ENCODE measurements at places on chromosomes 1 and 21.

- no peak for DNase-seq
These were observed 12.2 kb downstream of the HLX start for GRCh38 chr1:220891224-220892085.

GRCh38 chr1:111334169-111334568 lies 43.5 kb downstream of the CHIA start:
- peak; percentile 3 for DNase-seq

DNA sequence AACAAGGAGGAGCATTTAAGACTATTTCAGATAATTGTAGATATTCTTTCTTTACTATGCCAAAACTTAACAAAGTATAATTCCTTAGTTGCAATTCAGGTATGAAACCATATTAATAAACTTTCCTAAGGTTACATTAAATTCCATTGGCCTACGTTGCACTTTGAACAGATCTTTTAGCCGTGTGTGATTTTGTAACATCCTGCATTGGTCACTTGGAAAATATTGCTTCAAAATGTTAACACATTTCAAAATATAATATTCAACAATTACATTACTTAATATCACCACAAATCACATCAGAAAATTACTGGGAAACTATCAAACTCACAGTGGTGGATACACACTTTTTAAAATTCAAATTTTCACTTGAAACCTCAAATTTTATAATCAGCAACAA lies 20.2 kb downstream of the ETS2 start:
- DNase-seq = no peak

DNA sequence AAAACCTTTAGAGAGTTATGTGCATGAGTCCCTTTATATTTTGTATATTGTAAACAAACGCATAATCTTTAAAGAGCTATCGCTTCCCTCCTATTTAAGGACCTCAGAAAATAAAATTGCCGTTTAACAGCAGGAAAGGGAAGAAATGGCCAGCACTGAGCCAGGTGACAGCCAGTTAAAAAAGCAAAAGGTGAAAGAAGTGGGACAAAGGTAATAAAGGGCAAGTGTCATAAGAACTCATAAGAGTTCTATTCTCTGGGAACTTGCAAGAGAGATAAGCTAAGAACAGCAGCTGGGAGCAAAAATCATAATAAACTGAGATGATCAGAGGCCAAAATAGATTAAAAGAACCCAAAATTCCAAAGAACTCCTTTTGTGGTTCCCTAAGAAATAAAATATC lies 520.9 kb upstream of the PKN2 start:
- DNase-seq = no peak

DNA sequence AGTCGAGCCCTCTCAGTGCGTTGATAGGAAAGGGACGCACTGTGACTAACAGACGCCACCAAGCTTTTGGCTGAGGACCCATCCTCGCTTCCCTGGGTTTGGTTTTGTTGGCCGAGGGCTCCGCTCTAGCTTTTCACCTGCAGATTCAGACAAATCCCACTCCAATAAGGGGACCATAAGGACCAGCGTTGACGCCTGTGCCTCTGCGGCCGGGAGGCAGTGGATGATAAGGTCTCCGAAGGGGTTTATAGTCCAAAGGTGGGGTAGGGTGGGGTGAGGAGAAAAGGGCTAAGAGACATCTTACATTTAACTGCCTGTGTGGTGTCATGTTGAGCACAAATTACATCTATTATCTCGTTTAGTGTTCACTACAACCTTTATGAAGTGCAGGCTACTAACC lies 760 bp downstream of the PEX14 start:
- DNase-seq = no peak

GRCh38 chr1:19704247-19705113 lies 39.8 kb downstream of the HTR6 start:
- peak; percentile 61 for DNase-seq

- peak; percentile 97 for DNase-seq
These were observed 34.6 kb upstream of the S100A7 start for GRCh38 chr1:153494976-153495535.

- no peak for DNase-seq
These were observed 11.6 kb upstream of the CLSTN1 start for GRCh38 chr1:9835404-9835757.

GRCh38 chr1:215005078-215005477 lies 77.5 kb upstream of the KCNK2 start:
- no peak for DNase-seq

All from NCI-H1694 (cell line).